ACHN (cell line): ENCODE measurements at places on chromosomes 12 and 14.

- DNase-seq = peak; percentile 14
These were observed at the start of gene SLC6A12 for GRCh38 chr12:214003-214741. Gene SLC6A12 (minus strand): TSS chr12:214157. CDS start chr12:209986, 4,171 bp downstream.

DNA sequence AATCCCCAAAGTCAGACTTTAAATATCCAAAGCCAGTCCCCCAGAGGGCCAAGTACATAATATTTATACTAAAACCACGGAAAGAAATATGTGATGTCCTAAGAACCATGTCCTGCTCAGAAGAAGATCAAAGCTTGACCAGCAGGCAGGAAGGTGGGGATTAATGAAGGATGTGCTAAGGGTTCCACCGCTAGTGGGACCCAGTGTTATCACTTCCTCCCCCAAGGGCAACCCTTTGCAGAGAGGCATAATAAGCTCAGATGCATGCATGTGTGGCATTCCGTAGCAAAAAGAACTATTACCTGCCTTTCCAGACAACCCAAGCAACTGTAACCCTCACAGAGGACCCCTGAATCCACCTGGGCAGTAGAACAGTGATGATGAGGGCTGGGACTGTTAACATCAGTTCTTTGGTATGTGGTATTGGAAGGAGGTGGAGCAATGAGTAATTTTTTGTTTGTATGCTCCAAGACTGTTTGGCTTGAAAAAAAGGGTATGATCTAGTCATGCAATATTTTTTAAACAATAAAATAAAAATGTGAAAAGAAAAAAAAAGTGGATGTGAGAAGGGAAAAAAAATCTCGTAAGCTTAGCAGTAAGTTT is 71.7 kb upstream of the ETV6 start:
- DNase-seq = no peak

GRCh38 chr12:104648756-104649155 is 192.0 kb downstream of the CHST11 start:
- DNase-seq = no peak

DNA sequence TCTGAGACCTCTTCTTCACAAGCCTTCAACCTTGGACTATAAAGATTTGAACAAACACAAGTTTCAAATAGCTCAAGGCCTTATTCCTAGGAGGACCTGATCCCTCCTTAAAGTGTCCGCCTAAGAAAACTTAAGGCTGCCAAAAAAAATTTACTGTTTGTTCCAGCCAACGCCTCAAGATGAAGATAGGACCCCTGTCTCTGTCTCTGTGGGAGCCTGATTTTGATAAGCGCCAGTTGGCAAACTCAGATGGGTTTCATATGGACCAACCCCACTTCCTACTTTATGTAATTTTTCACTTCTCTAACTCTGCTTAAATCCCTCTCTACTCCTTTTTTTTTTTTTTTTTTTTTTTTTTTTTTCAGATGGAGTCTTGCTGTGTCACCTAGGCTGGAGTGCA is 11.0 kb downstream of the FKBP3 start:
- no peak for DNase-seq

DNA sequence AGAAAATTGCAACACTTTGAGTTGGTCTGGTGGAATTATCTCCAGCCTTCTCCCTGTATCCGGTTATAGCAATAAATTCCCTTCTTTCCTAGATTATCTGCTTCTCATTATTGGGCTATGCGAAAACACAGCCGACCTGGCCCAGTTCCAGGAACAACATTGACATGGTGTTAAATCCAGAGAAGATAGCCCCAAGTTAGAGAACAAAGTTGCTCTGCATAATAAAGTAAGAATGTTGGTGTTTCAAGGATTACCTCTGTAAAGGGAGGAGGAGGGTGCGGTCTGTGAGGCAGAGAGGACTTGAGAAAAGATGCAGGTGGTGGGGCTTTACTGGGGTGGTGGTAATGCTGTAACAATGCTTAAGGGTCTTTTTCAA is 12.1 kb downstream of the TCL1A start:
- no peak for DNase-seq

DNA sequence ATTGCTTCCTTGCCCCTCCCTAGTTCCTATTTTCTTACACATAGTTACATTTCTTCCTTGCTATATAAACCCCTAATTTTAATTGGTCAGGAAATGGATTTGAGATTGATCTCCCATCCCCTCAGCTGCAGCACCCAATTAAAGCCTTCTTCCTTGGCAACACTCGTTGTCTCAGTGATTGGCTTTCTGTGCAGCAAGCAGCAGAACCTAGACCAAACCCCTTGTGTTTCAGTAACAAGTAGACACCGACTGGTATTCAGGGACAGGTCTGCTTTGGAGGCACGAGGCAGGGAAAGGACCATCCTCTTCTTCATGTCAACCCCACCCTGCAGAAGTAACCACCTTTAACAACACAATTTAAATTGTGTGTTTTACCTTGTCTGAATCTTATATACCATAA is 152.6 kb downstream of the RPAP3 start:
- DNase-seq = no peak

GRCh38 chr14:104072586-104072985 is 12.9 kb upstream of the ASPG start:
- no peak for DNase-seq

- no peak for DNase-seq
These were observed 113.0 kb upstream of the RAP1B start for GRCh38 chr12:68497702-68498101.

- DNase-seq = no peak
These were observed 147.8 kb upstream of the ATP2B1 start for GRCh38 chr12:89856431-89856830.

DNA sequence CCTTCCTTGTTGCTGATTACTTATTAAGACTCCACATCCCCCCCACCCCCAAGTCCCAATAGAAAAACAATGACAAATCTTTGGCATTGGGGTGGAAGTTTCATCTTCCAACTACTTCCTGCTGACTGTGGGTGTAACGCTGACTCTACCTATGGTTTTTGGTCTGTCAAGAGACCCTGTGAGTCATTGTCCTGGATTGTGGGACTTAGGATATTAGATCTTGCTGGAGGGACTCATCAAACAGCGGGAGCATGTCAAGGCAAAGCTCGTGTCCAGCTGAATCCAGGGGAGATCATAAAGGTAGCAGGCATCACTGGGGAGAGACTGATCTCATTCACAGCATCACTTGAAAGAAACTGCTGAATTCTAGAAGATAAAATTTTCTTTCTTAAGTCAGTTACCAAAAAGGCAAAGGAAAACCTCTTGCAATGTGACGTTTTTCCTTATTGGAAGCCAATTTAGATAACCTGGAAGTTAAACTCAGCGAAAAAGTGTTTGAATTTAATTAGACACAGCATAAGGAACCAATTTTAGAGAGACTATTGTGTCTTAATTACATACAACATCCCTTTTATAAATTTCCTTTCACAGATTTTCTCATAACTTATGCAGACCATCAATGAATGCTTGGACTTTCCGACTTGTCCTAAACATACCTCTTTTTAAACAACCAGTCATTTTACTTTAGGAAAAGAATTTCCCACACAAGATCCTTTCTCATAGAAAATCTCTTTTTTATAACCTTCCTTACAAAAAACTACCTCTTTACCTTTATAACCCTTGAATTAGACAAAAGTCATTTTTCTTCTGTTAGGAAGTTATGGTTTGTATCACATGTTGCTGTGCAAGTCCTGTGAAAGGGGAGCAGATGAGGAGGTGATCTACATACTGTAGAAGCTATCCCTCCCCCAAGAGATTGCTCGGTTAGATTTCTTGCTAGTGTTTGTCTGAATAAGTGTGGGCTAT is 94.6 kb upstream of the SCAF11 start:
- DNase-seq = no peak

- DNase-seq = no peak
These were observed 321 bp upstream of the USP30 start for GRCh38 chr12:109052097-109052413.

DNA sequence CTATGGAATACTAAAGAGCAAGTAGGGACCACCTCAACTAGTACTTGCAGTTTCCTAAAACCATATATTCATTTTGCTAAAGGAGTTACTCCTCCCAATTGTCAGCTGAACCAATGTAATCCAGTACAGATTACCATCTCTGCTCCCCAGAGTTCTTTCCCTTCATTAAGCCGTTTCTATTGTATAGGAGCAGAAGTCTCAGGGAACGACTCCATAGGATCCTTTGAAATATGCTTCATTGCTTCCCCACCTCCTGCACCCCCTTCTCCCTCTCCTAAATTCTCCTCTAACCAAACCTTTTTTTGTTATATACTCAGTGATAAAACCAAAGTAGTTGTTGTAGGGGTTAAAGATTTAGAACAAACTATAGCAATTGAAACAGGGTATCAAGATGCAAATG is 30.7 kb upstream of the LALBA start:
- no peak for DNase-seq

GRCh38 chr14:40983604-40984003 is 623.1 kb upstream of the LRFN5 start:
- no peak for DNase-seq

DNA sequence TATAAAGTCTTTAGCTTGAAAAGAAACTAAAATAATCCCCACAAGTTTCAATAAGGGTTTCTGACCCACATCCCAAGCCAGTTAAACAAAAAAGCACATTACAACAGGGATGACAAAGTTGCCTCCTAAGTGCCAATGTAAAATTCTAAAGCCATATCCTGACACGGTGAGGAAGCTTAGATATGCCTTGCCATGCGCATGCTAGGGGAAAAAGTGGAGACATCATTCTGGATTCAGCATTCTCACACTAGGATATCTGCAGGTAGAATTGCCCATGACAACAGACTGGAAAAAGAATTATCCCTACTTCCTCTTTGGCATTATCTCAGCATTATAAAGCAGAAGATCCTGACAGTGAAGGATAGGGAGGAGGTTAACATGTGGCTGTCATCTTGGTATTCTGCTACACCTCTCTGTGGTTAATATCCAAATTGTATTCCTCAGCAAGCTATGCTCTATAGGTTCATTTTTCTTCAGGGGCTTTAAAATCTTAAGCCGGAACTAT is 4.9 kb downstream of the DUSP6 start:
- DNase-seq = no peak

DNA sequence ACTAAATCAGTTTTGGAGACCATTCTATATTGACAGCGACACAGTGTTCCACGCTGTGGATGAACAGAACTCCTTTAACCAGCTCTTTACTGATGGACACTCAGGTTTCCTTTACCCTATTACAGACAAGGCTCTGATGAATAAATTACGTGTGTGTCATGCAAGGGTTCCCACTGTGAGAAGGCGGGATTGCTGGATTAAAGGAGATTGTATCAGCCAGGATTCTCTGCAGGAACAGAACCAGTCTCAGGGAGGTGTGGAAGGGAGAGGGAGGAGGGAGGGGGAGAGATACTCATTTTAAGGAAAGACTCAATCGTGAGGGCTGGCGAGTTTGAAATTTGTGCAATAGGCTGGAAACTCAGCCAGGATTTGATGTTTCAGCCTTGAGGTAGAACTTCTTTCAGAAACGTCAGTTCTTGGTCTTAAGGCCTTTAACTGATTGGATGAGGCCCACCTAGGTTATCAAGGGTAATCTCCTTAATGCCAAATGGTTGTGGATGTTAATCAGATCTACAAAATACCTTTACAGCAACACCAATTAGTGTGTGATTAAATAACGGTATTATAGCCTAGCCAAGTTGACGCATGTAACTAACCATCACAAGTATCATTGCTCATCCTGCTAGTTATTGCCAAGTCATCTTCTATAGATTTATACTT is 104.0 kb downstream of the GCH1 start:
- DNase-seq = no peak

GRCh38 chr14:52188381-52188780 is 79.1 kb upstream of the PTGDR start:
- DNase-seq = no peak

DNA sequence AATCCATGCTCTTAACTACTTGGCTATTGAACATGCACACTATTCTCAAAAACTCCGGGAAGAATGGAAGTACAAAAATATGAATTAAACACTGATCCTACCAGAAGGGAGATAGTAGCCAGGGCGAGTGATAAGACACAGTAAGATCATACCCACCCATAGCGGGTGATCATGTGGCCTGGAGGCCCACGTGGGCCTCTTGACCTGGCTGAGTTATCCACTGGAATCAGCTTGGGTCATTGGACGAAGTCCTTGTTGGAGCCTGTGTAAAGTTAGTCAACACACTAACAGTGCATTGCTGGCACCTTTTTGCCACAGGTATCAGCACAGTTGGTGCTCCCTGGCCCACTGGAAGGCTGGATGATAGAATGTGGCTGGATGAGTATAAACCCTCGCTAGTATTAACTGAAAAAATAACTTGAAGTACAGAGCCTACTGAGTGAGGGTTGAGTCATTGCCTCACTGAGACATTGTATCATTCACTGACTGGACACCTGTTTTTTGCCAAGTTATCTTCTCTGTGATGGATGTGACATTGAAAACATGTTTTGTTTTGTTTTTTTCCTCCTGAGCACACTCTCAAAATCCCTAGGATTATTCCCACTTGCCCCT is 149.2 kb upstream of the FUT8 start:
- DNase-seq = no peak

DNA sequence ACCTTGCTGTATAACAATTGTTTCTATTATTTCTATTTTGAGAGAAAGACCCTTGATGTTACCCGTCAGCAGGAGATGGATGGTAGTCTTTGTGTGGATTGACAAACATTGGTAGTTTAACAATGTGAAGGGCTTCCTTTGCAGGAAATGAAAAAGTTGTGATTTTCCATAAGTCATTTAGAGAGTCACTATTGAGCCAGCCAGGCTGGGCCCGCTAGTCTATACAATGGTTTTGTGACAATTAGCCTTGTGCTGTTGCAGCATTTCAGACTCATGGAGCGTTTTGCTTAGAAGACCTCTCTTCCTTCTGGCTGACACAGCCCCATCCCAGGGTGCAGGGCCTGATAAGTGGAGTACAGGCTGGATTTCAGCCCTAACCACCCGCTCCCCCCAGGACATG is 18.3 kb upstream of the SLC38A2 start:
- DNase-seq = no peak

DNA sequence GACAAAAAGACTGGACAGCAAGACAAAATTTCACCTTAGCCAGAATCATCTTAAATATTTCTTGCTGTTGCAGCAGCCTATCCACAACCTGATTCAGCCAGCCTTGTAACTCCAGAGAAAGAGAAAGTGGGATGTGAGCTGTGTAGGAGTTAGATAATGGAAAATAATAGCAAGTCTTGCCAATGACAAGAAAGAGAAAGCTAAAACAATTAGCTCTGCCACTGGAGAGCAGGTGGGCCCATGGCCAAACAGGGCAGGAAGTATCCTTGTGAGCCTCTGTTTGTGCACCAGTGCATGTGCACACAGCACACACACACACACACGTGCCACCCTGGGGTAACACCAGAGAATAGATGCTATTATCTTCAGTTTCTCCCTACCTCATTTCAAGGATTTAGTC is 106.0 kb upstream of the CCDC196 start:
- DNase-seq = no peak

DNA sequence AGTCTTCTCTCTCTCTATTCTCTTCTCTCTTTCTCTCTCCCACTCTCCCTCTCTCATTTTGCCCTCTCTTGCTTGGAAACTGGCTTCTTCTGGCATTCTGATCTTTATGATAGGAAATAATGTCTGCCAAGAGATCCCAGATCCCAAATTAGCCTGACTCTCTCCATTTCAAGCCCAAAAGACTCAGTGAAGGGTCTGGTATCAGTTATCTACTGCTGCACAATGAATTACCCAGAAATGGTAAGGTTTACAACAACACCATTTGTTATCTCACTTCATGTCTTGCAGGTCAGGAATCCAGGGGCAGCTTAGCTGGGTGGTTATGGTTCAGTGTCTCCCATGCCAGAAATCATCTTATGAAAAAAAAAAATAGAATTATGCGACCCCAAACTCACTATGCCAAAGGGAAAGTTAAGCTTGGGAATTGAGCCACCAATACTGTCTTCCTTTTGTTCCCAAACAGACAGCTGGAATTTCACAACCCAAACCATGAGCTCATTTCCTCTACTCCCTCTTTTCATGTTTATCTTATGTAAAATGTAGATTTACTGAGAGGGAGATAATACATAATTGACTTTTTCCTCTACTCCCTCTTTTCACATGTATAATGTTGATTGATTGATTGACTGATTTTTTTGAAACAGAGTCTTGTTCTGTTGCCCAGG is 67.8 kb upstream of the FICD start:
- no peak for DNase-seq
